IMR-90 (cell line): ENCODE measurements at places on chromosomes 7 and 10. TPM values are rescaled to one million over a fixed set of nuclear protein-coding genes. Genes with fewer than 3 reads are reported as not detected.

GRCh38 chr10:125850766-125851731 lies 27.7 kb downstream of the BCCIP start:
- no peak for DNase-seq

GRCh38 chr7:101858437-101859385 lies 41.3 kb downstream of the CUX1 start:
- DNase-seq, result no peak

DNA sequence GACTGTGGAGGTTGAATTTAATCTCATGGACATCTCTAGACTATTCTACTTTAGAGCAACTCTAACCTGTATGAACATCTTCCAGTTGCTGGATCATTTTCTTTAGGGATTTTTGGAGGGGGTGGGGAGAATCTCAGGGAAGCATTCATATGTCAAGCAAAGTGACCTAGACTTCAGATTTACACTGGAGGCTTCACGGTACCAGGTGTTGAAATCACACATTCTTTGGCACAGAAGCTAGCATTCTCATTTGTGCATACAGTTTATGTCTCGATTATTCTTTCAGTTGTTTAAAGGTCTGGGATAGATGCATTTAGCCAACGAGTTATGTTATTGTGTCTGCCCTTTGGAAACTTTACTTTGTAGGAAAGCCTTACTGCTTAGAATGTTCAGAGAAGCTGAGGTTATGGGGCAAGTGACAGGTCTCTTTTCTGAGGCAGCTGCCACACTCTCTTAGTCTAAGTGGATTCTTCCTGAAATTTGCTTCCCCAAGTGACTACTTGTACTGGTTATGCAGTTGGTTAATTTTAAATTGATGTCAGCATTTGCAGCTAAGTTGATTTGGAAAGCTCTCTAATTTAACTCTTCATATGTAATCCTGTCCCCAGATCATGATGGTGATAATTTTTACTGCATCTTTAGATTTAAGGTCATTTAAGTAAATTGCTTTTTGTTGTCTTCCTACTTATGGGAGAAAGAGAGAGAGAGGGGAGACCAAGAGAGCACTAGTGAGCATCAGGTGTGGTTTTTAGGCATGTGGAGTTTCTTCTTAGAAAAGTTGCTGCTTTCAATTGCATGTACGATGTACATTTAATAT lies 153.8 kb downstream of the PRKG1 start:
- DNase-seq, result no peak

CDC14C gene
- polyA plus RNA-seq, result not detected in 2 replicates

- no peak for DNase-seq
Measured at GRCh38 chr10:71390461-71390835, 6.3 kb upstream of the CDH23 start.

DNA sequence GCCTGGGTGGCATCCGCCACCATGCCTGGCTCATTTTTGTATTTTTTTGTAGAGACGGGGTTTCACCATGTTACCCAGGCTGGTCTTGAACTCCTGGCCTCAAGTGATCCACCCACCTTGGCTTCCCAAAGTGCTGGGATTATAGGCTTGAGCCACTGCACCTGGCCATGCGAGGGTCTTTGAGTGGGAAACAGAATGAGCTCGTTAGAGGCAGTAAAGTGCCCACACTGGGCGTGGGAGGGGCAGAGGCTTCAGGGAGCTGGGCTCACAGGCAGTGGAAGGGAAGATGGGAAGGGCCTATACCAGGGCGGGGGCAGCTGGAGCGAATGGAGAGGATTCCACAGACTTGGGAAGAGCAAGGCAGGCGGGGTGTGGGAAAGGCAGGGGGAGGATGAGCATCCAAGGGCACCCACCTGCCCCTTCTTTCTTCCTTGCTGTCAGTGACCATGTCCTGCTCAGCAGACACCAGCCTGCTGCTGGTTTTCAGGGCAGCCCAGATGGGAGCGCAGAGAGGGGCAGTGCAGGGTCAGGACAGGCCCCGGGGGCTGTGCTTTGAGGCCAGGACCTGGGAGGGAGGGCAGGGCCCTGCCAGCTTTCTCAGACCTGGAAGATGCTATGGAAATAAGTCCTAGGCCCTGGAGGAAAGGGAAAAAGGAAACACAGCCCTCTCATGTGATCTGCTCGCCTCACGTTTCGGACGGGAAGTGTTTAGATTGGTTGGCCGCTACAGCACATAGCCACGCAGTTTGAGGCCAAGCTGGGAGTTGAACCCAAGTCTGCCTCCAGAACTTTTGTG lies 4.2 kb downstream of the FZD9 start:
- no peak for DNase-seq

MMS19 gene
- 72.7 TPM in 2 replicates for polyA plus RNA-seq

DNA sequence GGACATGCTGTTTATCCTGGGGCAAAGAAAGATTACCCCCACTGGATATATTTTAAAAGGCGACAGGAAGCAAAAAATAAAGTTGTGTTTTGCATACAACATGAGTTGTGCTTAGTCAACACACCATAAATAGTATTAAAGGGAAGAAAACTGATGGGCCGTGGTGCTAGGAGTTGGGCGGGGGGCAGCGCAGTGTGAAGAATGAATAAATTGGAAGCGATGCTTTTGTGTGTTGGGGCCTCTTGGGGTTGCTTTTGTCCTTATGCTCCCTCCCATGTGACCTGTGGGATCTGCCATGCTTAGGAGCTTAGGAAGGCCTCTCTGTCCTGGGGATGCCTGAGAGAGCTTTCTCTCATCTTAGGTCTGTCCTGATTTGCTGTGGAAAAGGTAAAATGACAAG lies 35.0 kb upstream of the AGR3 start:
- no peak for DNase-seq

DNA sequence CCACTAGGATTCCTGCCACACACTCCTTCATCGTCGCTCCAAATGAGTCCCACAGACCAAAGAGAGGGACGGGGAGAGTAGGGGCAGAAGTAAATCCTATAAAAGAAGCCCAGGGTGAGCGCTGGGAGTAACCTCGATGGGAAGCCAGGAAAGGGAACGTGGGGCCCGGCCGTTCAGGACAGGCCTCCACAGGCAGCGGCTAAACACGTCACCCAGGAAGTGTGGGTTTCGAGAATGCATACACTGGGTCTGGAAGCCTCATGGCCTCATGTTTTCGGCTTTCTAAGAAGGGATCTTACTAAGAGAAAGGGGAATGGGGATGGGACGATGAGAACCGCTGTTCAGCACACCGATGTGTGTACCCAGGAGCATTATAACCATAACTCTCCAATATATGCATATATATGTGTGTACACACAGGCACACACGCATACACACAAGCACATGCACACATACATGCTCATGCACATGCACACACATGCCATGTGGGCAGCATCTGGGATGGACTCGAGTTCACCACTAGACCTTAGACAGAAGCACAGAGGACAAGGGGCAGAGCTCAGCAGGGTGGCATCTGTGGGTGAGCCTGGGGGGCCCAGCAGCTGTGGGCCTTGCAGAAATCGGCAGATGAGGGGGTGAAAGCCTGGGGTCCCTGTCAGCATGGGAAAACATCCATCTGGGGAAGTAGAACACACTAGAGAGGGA lies 14.8 kb upstream of the CNPY1 start:
- DNase-seq, result no peak

- DNase-seq, result no peak
Measured at GRCh38 chr7:141463986-141464385, 87.2 kb upstream of the AGK start.

ETV1 gene
- 8.6 and 11.9 TPM in 2 replicates for polyA plus RNA-seq

DNA sequence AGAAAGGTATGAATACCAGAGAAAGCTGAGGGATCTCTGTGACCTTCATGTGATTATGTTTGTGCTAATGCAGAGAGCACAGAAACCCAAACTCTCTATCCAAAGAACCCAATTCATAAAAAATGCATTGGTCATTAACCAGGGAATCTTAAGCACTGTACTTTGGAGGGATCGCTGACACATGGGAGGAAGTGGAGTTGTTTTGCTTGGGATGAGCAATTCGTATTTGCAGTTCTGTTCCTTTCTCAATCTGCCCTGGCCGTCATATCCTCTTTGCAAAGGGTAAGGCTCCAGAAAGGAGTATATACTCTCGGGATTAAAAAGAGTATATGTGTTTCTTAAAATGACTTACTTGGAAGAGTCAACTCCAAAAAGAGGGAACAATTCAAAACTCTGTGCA lies 221.3 kb downstream of the POU6F2 start:
- DNase-seq, result no peak

DNA sequence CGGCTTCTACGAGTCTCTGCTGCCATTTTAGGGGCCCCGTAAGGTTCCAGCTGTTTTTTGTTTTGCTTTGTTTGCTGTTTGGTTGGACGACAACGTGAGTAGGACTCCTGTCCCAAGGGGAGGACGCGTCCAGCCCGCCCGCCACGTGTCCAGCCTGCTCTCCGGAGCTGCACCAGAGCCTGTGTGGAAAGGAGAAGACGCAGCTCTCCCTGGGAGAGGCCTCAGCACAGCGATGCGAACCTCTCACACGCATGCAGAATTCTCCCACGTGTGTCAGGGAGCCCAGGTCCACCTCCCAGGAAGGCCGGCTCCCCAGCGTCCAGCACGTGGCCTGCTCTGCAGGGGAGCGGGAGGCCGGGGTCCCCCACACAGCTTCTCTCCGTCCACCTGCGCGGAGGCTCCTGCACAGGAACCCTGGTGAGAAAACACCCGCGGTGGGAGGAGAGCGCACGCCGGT lies 36.4 kb upstream of the DNAJB6 start:
- DNase-seq, result no peak

BMPER gene
- polyA plus RNA-seq, result 4.6 and 6.2 TPM in 2 replicates

DNA sequence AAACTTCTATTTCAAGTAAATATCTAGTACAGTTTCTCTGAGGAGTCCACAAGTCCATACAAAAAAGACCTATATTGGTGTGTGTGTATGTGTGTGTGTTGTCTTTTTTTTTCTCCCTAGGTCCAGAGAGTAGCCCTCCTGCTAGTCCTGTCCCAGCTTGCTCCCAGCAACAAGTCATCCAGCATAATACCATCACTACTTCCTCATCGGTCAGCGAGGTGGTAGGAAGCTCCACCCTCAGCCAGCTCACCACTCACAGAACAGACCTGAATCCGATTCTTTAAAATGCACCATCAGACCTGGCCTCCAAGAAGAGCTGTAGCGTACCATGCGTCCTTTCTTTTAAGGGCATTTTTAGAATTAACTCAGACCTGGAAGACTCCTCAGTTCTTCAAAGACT lies 139.1 kb downstream of the TRIL start:
- DNase-seq, result no peak

DNA sequence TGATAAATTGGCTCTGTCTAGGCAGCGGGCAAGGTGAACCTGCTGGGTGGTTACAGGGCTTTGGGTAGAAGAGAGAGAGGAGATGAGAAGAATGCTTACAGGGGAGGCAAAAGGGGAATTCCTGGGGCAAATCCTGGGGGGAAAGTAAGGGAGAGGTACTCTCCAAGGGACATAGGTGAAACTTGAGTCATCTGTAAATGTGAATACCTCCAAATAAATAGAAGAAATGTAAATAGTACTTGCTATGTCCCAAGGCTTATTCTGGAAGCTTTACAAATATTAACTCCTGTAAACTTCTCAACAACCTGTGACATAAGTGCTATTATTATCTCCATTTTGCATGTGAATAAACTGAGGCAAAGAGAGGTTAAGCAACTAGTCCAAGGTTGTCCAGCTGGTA lies 57.7 kb upstream of the CDK13 start:
- no peak for DNase-seq

- DNase-seq, result peak; percentile 78
Measured at GRCh38 chr10:21516242-21517131, 9.0 kb downstream of the SKIDA1 start.

DNA sequence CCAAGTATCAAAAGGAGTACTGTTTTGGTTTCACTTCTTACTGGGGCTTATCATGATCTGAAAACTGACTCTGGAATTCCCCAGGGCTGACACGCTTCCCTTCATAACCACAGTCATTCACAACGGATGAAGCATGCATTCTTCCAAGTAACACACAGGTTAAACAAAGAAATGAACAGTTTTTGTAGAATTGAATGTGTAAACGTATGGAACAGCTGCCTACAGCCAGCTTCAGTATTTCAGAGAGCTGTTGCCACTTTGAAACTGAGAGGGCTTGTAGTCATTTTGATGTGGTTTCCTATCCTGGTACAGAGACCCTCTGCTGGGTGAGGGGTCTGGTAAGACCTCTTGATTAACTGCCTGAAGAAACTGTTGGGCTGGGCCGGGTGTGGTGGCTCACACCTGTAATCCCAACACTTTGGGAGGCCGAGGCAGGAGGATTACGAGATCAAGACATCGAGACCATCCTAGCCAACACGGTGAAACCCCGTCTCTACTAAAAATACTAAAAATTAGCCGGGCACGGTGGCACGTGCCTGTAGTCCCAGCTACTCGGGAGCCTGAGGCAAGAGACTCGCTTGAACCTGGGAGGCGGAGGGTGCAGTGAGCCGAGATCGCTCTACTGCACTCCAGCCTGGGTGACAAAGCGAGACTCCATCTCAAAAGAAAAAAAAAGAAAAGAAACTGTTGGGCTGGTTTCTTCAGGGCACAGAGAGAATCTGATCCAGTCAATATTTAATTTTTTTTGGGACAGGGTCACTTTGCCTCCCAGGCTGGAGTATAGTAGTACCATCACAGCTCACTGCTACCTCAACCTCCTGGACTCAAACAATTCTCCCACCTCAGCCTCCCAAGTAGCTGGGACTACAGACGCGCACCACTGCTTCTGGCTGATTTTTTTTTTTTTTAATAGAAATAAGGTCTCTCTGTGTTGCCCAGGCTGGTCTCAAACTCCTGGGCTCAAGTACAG lies 4.7 kb downstream of the NFE2L3 start:
- DNase-seq, result peak; percentile 97

SMC3 gene
- polyA plus RNA-seq, result 11.7 and 15.0 TPM in 2 replicates

IKZF1 gene
- not detected in 2 replicates for polyA plus RNA-seq

DOCK4 gene
- polyA plus RNA-seq, result 4.2 and 4.4 TPM in 2 replicates
